ENCODE measurements at places on chromosomes 12 and 14.
A peak's percentile ranks its signal among the peaks of the same experiment; 100 is the strongest.

- peak; percentile 83 for DNase-seq
Observed at GRCh38 chr14:23154964-23155587, 28.4 kb downstream of the SLC7A8 start.

- peak; percentile 65 for DNase-seq
Observed at GRCh38 chr12:46549527-46550265, 177.1 kb upstream of the SLC38A2 start.

- no peak for DNase-seq
Observed at GRCh38 chr14:95953111-95953724, 76.6 kb downstream of the TUNAR start.

DNA sequence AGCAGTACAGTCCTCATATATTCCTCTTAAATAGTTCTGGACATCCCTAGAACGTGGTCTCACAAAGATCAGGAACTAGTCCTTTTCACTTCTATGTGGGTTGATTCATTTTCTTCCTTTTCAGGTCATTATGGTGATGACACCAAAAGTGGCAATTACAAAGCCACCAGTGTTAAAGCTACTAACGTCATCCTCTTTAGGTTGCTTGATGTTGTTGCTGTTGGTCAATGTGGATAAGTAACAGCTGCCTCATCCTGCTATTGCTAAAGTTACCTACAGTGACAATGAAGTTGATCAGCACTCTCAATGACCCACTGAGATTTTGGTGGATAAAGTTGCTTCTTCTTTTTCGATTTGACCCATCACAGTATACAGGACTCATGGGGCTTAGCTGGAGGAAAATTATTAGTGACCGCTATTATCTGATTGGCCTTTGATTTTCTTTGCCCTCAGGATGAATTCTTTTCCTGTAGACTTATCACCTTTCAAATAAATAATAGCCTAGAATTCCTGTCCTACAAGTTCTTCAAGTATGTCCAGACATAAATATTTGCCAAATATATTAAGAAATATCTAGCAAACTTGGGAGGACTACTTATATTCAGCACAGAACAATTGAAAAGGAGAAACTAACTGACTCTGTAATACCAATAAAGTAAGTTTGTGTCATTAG, 54.0 kb upstream of the ATP2B1 start:
- no peak for DNase-seq

- DNase-seq = no peak
Observed at GRCh38 chr14:33297565-33297964, 358.9 kb downstream of the NPAS3 start.

GRCh38 chr12:2294651-2295475, 242.1 kb downstream of the CACNA1C start:
- no peak for DNase-seq
